Thoracic aorta (tissue), 2 donors: ENCODE measurements at places on chromosomes 5 and 9. TPM values are rescaled to one million over a fixed set of nuclear protein-coding genes. Genes with fewer than 3 reads are reported as not detected.

GRCh38 chr5:37533851-37534250 lies 154.7 kb downstream of the WDR70 start:
- H3K4me1 ChIP-seq, result no peaks in the 10 kb centered on the region
- no peaks in the 10 kb centered on the region for H3K36me3 ChIP-seq
- DNase-seq, result no peak
- H3K4me3 ChIP-seq, result no peak overlapping the region

DNA sequence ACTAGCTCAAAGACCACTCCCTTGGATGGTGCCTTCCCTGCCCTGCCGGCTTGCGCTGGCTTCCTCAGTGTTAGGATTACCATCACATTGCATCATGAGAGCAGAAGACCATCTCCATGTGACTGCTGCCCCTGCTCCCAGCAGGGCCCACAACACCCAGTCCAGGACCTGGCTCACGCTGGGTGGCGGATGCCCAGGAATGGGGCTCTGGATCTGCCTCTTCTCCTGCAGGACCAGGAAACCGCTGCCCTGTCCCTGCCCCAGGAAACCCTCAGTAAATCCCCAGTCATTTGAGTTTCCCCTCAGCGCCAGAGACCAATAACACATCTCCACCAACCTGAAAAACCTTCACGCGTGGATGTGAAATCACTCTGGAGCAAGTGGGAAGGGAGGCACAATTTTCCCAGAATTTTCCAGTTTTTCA lies 3.3 kb upstream of the RNF44 start:
- H3K4me3 ChIP-seq, result no peak overlapping the region
- no peak for DNase-seq
- no peak overlapping the region for H3K27ac ChIP-seq
- no peaks in the 10 kb centered on the region for H3K36me3 ChIP-seq

DNA sequence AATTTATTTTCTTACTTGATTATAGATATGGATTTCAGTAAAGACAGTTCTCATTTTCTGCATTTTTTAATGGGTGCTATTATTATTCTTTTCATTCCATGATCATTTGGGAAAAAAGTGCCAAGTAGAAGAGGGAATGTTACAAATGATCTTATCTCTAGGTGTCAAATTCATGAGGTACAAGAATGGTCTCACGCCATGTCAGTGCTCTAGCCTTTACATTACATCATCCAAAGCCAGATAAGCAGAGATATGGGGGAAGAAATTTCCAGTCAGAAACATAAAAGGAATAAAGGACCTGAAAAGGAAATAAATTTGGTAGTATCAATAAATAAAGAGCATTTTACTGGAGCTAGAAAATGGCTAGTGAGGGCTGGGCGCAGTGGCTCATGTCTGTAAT lies 1544.2 kb upstream of the CDH6 start:
- no peaks in the 10 kb centered on the region for H3K36me3 ChIP-seq
- no peak overlapping the region for H3K4me3 ChIP-seq
- H3K4me1 ChIP-seq, result no peaks in the 10 kb centered on the region
- no peak overlapping the region for H3K27ac ChIP-seq
- no peaks in the 10 kb centered on the region for H3K27me3 ChIP-seq

DNA sequence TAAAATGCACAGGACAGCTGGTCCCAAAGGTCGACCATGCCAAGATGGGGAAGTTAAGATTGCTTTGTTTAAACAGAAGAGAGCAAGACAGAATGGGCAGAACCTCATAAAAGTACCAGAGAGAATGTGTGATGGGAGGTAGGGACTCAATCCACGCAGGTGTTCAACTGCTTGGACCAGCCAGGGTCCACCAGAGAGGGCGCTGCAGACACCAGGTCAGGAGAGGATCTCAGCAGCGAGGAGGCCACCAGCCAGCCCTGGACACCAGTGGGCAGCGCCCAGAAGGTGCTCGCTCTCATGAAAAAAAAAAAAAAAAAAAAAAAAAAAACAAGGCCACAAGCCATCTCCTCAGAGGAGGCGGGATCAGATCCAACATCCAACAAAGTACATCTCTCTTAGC lies 81.8 kb downstream of the SHC3 start:
- no peak overlapping the region for H3K4me3 ChIP-seq
- H3K27ac ChIP-seq, result no peak overlapping the region
- H3K27me3 ChIP-seq, result no peaks in the 10 kb centered on the region

DNA sequence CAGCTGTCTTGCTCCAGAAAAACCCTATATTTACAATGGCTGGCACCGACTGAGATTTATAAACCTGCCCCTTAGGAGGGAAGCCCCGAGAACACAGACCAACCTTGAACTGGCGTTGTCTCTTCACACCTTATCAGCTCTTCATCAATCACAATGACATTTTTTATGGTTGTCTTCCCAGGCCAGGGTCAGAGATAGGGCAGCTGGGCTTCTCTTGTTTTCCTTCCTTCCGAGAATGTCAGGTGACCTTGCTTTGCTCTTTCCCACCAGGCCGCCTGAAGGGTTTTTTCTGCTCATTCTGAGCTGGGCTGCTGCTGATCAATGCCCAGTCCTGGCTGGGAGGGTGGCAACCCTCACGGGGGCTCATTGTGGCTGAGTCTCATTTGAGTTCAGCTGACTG lies 619.1 kb downstream of the CCDC171 start:
- H3K36me3 ChIP-seq, result no peaks in the 10 kb centered on the region
- H3K4me3 ChIP-seq, result no peak overlapping the region
- no peaks in the 10 kb centered on the region for H3K27me3 ChIP-seq

GRCh38 chr5:149651686-149652085 lies 70.4 kb downstream of the ARHGEF37 start:
- H3K4me1 ChIP-seq, result no peaks in the 10 kb centered on the region
- H3K27ac ChIP-seq, result no peak overlapping the region
- no peaks in the 10 kb centered on the region for H3K27me3 ChIP-seq
- no peaks in the 10 kb centered on the region for H3K36me3 ChIP-seq
- no peak overlapping the region for H3K4me3 ChIP-seq
- DNase-seq, result no peak

DNA sequence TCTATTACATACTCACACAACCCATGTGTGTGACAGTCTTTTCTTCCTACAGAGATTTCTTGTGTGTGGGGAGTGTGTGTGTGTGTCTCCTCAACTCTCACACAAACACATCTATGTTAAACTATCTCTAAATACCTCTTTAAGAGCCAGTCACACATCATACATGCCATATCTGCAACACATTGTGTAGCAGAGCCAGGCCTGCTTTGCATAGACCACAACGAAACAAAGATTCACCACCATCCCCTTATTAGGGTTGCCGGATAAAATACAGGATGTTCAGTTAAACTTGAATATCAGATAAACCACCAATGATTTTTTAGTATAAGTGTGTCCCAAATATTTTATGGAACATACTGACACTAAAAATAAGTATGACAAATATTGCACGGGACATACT lies 2.3 kb downstream of the FAM170A start:
- DNase-seq, result no peak
- H3K27me3 ChIP-seq, result no peaks in the 10 kb centered on the region
- no peaks in the 10 kb centered on the region for H3K4me1 ChIP-seq
- no peak overlapping the region for H3K27ac ChIP-seq
- no peaks in the 10 kb centered on the region for H3K36me3 ChIP-seq

GRCh38 chr5:162474239-162474638 lies 406.7 kb downstream of the GABRG2 start:
- DNase-seq, result no peak
- H3K36me3 ChIP-seq, result no peaks in the 10 kb centered on the region
- no peak overlapping the region for H3K27ac ChIP-seq

Gene CCIN
- total RNA-seq, result 1.6 TPM

Gene PDE8B
- 22.7 TPM for total RNA-seq

Gene RNF208
- total RNA-seq, result not detected
